Hematopoietic multipotent progenitor cell (in vitro differentiated cells): ENCODE measurements at places on chromosomes 3 and 15.
A peak's percentile ranks its signal among the peaks of the same experiment; 100 is the strongest.

GRCh38 chr3:184075901-184076300 is 21.0 kb upstream of the HTR3E start:
- DNase-seq = no peak

DNA sequence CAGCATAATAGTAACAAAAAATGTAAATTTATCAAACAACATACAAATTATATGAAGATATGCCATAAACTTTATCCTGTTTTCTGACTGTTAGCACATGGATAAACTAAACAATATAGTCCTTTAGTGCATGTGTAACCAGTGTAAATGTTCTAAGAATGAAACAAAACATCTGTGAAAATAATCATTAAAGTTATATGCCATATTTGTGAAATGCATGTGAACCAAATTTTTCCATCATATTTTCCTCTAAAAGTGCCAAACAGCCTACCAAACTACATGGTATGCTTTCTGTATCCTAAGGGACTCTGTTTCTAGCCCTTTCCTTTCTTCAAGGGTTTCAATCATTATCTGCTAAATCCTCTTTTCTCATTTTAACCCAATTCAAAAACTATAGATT is 23.9 kb upstream of the RSL24D1 start:
- DNase-seq = no peak

- DNase-seq = no peak
These were observed 17.2 kb upstream of the TIMP4 start for GRCh38 chr3:12175844-12176453.

- DNase-seq = peak; percentile 76
These were observed 4.1 kb upstream of the GCSAM start for GRCh38 chr3:112136959-112137693.

- no peak for DNase-seq
These were observed 80.3 kb downstream of the HMG20A start for GRCh38 chr15:77500989-77501388.

- DNase-seq = no peak
These were observed 25.5 kb upstream of the GREM1 start for GRCh38 chr15:32692286-32692685.

DNA sequence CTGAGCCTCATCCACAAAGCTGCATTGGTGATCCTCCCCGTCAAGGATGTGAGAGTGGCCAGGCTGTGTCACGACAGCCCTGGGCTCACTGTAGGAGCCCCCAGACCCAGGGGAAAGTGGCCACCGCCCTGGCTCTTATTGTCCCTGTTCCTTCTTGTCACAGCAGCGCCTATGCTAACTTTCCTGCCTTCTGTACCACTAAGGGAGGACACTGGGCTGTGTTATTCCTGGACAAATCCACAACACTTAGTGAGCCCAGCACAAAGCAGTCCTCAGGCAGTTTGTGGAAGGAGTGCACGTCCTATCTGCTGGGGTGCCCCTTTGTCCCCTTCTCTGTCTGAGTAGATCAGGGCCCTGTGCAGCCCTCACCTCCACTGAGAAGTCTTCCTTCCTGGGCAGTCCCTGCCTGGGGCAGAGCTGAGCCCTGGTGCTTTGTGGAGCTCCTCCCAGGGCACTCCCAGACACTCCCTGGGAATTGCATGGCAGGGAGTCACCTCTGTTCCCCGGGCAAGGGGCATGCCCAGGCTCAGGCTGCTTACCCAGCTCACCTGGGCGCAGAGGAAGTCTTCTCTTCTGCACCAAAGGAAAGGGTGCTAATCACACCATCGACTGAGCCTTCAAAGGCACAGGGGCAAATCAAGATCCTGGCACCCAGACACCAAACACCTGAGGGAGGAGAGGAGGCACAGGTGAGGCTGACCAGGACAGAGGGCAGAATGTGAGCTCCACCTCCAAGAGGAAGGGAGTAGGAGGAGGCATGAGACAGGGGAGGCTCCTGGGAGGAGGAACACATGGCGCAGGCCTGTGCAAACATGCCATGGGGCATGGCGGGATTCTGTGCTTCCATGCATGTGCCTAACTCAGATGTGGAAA is 138.7 kb downstream of the KLF13 start:
- no peak for DNase-seq

DNA sequence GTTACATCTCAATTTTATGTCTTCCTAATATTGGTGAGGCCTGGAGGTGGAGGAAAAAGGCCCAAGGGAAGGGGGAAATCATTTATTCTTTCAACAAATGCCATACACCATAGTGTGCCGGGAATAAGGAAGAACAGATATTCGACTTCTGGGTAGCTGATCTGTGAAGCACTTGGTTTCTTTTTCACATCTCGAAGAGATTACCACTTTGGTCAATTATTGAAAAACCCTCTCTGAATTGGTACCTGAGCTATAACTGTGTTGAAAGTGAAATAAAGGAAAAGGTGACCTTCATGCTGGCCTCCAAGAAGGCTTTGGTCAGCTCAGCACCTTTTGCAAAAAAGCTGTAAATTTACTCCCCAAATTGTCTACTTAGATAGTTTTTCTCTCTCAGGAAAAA is 14.2 kb upstream of the MB21D2 start:
- no peak for DNase-seq

GRCh38 chr3:161939918-161940620 is 443.5 kb downstream of the OTOL1 start:
- DNase-seq = no peak

GRCh38 chr3:109819734-109820133 is 482.4 kb upstream of the DPPA4 start:
- no peak for DNase-seq

GRCh38 chr3:195059006-195059350 is 212.0 kb downstream of the XXYLT1 start:
- no peak for DNase-seq

- no peak for DNase-seq
These were observed 2.0 kb upstream of the PAK2 start for GRCh38 chr3:196737655-196738054.

DNA sequence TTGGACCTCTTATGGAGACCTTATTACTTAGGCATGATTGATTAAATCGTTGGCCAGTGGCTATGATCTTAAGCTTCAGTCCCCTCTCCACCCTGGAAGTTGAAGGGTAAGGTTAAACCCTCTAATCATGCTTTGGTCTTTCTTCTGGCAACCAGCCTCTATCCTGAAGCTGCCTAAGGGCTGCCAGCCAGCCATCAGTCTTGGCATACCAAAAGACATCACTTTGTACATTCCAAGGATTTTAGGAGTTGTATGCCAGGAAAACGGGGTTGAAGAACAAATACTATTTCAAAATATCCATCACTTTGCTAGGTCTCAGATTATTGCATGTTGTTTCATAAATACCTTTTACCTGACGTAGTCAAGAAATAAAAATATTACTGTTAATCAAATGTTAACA is 28.9 kb downstream of the UBE2E2 start:
- DNase-seq = no peak

DNA sequence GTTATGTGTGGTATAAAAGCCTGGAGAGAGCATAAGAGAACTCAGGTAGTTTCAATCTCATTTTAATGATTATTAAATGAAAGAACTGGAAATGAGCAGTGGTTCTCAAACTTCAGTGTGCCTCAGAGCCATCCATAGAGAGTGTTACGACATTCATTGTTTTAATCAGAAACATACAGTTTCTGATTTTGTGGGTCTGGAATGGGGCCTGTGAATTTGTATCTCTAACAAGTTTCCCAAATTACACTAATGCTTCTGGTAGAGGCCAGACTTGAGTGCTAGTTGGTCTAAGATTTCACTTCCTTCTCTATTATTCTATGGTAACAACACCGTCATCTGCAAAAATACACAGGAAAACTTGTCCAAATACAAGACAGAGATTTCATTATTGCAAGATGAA is 292.0 kb upstream of the NECTIN3 start:
- no peak for DNase-seq

DNA sequence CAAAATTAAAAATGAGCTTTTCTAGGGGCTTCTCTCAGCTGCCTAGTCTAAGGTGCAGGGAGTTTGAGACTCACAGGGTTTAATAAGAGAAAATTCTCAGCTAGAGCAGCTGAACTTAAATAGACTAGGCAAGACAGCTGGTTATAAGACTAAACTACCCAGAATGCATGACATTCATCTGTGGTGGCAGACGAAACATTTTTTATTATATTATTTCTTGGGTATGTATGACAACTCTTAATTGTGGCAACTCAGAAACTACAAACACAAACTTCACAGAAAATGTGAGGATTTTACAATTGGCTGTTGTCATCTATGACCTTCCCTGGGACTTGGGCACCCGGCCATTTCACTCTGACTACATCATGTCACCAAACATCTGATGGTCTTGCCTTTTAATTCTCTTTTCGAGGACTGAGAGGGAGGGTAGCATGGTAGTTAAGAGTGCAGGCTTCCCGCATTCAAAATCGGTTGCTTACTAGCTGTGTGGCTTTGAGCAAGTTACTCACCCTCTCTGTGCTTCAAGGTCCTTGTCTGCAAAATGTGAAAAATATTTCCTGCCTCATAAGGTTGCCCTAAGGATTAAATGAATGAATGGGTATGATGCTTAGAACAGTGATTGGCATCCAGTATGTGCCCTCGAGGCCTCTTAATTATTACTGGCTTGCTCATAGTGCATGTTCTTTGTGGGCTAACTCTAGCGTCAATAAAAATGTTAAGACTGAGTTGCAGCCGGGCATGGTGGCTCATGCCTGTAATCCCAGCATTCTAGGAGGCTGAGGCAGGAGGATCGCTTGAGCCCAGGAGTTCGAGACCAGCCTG is 984 bp downstream of the CCR5 start:
- no peak for DNase-seq

DNA sequence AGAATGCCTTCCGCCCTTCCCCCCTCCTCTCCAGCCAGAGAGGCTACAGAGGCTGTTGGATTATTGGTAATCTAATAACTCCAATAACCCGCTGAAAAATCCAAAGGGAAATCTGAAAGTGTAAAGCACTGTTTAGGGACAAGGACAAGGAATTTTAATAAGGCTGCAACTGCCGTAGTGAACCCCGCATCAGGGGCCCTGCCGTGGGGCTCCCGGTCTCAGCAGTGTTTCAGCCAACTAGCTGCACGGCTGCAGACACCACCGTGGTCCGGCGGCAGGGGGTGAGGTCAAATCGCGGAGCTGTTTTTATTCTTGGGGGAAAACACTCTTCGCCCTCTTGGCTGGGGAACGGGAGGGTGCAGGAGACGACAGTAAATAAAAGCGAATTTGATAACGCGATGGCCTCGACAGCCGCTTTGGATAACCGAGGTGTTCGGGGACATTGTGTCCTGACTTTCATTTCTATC is 6.1 kb downstream of the BCL6 start:
- no peak for DNase-seq
